ENCODE measurements at places on chromosomes 7 and 10.

DNA sequence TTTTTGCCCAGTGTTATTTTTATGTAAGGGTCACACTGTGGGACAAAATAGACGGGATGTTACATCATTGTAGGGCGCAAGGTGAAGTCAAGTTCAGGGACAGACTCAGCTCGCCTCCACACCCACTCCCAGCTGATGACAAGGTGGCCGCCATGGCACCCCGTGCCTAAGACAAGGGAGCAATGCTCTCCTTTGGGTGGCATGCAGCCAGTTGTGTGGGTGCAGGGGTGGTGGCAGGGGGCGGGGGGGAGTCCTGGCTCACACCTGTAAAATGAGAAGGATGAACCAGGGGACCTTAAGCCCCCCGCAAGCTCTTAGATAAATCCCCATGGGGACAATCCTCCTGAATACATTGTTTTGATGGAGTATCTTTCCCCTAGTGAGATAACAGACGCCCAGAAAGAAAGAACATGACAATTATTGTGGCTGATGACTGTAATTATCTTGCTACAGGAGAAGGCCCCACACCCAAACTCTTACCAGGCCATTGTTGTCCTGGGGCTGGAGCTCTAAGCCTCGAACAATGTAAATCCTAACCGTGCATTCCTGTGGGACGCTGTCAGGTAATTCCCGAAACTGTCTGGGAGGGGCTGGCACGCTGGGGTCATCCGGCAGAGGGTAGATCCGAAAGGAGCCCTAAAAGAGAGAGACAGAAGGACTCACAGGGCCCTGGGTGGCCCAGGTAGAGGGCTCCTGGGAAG is 148.7 kb downstream of the MYOF start:
- DNase-seq: no peak

DNA sequence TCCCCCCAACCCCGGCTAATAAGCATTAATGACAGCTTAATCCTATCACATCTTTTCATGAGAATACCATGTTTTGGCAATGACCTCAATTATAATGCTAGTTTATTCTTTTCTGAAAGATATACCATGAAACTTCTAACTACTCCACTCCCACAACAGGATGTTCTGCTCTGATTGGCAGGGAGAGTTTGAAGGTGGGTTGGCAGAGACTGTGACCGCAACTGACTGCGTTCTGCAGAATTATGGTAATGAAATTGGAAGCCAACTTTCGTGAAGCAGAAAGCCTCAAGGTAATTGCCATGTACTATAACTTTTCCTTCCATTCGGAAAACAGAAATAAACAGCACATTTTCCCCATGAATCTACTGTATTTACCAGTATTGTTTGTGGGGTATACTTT is 288.2 kb upstream of the SEMA3D start:
- no peak for DNase-seq

DNA sequence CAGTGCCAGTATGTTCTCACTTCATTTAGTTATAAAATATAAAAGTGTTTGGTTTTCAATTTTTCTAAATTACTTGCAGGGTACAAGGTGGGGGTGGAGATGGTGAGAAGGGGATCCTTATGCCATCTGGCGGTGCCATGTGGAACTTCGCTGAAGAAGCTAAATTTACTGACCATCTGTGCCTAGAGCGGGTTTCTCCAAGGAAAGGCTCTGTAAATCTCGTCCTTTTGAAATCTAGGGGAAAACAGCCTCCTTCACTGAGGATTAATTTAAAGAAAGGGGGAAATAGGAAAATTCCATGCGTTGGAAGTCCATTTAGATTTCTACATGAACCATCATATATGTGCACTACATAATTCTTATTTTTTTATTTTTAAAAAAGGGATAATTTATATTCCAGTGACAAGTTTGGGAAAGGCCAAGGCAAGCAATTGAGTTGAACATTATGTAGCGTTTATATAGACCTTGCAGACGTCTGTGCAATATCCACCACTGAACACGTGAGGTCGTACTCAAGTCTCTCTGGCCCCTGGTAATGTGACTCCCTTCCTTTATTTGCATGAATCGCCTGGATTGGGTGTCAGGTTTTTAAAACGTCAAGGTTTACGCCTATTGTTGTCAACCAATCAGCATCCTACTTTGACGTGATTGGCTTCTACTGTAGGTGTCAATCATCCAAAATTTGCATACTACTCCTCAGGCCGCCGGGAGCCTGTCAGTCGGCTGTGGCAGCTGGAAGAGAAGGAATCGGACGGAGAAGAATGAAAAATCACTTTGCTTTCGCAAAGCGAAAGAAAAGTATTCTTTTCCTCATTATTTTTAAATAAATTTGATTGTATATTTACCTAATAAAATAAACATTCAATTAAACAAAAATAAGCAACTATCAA is 297.1 kb upstream of the NFE2L3 start:
- DNase-seq: peak; percentile 90

- DNase-seq: no peak
Measured at GRCh38 chr10:17712717-17713471, 39.1 kb upstream of the TMEM236 start.
